Stimulated activated CD4-positive, alpha-beta T cell treated with anti-CD3 and anti-CD28 coated beads, Interleukin-15, amount 100 ng/mL, for 24 hours (primary cell): ENCODE measurements at places on chromosomes 1 and 21.

GRCh38 chr1:33297911-33298622 lies 22.8 kb downstream of the A3GALT2 start:
- no peak for DNase-seq

DNA sequence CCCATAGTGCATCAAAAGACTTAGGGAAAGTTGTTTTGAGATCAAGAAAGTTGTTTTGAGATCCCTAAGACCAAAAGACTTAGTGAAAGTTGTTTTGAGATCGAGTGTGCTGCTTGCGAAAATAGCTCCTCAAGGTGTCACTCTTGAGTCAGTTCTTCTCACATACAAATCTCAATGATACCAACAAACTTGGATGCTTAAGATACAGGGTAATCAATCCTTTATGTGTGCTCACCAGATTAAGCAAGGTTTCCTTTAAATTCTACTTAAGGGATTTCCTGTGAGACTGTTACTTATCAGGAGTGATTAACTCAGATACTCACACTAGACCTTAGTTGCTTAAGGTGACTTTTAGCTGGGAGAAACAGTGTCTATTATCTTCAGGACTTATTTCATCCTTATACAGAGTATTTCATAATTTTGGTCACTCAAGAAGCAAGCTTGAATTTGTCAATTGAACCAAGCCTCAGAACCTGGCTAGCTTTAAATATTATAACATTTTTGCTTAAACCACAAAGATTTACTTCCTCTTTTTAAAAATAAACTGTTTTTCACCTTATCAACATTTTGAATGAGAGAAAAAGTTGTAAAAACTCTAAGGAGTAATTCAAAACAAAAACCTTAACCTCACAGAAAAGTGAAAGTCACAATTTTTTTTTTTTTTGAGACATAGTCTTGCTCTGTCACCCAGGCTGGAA lies 8.0 kb upstream of the RLF start:
- peak; percentile 27 for DNase-seq

- no peak for DNase-seq
Observed at GRCh38 chr1:178243119-178243518, 149.2 kb downstream of the RASAL2 start.

DNA sequence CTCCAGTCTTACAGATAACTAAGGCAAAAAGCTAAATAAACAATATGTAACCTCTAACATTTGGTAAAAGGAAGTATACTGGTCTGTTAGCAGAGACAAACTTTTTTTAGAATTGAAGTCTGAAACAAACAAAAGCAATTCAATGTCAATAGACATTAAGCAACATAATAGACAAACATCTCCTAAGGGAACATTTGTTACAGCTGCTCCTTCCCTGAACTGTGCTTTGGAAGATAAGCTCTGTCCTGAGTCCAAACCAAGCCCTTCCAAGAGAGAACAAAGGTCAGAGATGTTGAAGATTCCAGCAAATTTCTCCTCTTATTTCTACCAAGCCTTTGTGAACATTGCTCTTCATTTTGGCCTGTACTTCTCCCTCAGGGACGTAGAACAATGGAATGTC lies 25.3 kb downstream of the FMO2 start:
- DNase-seq = no peak

DNA sequence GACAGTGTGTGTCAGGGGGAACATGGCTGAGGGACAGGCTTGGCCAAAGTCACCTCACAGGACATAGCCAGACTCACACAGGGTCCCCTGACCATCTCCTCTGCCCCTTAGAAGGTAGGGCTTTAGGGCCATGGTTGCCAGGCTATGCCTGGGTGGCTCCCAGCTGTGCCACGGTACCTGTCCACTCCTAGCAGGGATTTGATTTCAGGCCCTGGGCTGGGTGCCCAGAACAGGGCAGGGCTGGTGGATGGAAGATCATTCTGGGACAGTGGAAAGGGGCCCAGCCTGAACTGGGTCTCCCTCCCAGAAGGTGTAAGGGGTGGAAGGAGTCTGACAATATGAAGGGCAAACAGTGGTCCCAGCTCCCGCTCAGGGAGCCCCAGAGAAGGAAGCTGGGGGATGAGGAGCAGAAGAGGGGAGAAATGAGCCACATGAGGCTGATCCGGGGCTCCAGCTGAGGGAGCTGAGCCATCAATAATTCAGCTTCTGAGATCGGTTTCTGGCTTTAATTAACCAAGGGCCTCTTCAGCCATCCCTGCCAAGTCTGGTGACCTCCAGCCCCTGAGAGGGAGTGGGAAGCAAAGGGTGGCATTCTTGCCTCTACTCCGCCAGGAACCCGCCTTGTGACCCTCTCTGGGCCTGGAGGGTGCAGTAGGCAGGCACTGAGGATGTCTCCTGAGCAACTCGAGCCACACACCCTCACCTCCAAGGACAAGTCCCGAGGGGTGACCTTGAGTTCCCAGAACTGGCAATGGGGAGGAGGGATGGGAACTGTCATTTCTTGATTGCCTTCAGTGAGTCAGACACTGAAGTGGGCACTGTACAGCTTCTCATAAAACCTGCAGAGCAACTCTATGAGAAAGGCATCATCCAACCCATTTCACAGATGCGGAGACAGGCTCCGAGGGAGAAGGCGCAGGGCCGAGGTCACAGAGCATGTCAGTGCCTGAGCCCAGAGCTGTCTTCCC lies 2.1 kb downstream of the CD164L2 start:
- no peak for DNase-seq

DNA sequence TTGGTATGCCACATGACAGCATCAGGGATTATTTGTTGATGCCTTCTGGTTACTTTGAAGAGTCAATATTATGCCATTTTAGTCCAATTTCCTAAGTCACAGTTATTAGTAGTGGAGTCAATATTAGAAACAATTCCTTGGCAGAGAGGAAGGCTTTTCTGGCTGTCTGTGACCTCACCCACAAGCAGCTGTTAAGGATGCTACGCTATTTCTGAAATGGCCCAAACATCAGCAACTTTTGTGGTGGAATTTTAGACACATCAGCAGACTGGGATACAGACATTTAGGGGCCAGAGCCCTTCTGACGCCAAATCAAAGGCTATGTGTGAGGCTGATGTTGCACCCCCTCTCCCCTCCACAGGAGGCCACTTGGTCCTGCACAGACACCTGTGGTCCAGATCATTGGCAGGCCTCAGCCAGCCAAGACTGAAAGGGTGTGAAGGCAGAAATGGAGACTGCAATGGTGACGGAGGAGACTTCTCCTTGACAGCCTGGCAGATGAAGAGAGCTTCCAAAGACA lies 9.2 kb upstream of the RXRG start:
- DNase-seq = no peak

GRCh38 chr21:14630556-14631069 lies 84.5 kb upstream of the SAMSN1 start:
- no peak for DNase-seq

- DNase-seq = no peak
Observed at GRCh38 chr21:35233756-35234155, 184.7 kb upstream of the RUNX1 start.

- DNase-seq = no peak
Observed at GRCh38 chr1:7583291-7584096, 187.6 kb upstream of the VAMP3 start.

- no peak for DNase-seq
Observed at GRCh38 chr1:212754193-212754592, 37.4 kb downstream of the NSL1 start.

GRCh38 chr1:31405578-31406245 lies 7.3 kb upstream of the SERINC2 start:
- DNase-seq = no peak

DNA sequence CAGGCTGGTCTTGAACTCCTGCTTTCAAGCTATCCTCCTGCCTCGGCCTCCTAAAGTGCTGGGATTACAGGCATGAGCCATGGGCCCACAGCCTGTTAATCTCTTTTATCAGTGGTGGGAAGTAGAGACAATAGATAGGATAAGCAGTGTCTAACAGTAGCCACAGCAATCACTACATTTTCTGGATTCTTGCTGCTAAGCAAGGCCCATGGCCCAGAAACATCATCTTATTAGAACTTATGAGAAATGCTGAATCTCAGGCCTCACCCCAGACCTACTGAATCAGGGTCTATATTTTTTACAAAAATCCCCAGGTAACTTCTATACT lies 29.7 kb downstream of the IGFN1 start:
- DNase-seq = no peak

DNA sequence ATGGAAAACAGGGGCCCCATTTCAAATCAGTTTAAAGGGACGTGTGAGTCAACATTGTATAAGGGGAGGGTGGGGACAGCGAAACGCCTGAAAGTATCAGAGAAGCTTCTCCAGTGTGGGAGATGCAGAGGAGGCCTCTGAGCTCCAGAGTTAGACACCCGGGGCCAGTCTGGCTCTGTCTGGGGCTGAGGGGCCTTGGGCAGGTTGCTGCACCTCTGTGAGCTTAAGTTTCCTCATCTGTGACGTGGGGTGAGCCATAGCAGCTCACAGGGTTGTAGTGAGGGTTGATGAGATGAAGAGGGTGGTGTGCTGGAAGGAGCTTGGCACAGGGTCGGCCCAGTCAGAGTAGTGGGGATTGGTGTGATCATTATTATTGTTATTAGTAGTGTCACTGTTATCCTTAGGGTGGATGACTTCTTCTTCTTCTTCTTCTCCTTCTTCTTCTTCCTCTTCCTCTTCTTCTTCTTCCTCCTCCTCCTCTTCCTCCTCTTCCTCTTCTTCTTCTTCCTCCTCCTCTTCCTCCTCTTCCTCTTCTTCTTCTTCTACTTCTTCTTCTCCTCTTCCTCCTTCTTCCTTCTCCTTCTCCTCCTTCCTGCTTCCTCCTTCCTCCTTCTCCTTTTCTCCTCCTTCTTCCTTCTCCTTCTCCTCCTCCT lies 282.0 kb downstream of the PTPRU start:
- no peak for DNase-seq

- peak; percentile 76 for DNase-seq
Observed at GRCh38 chr1:1540090-1540817, at the start of gene TMEM240. Gene TMEM240, minus strand, starts transcription at chr1:1540624. Its CDS starts 278 bp downstream, at chr1:1540346.

DNA sequence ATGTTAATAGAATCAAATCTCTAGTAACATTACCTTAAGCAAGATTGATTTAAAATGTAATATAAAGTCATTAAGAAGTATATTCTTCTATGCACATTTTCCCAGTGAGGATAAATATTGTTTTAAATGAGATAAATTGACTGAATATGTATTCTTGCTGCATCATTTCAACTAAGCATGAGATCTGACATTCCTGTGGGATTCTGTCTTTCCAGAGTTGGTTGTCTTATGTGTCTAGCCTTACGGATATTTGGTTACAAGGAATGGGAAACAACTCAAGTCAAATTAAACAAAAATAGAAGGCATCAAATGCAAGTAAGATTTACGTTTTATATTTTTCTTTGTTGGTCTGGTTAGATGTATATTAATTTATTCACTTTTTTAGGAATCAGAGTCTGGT lies 287.5 kb downstream of the PTGER3 start:
- no peak for DNase-seq

- no peak for DNase-seq
Observed at GRCh38 chr1:158019171-158019868, 25.9 kb downstream of the KIRREL1 start.

GRCh38 chr1:167493372-167493771 lies 25.0 kb downstream of the CD247 start:
- DNase-seq = no peak

DNA sequence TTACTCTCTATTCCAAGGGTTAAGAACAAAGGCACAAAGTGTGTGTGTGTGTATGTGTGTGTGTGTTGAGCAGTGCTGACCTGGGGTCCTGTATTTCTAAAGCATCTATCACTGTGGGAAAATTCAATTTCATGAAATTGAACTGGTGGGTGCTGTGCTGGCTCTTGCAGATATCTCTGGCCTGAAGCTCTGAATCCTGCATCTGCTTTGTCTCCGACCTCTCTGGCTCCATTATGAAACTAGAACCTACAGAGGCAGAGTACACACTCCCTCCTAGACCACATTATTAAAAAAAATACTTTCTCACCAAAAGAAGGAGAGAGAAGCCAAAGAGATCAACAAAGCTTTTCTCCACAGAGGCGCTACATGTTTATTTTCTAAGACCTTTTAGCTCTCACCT lies 88.4 kb upstream of the PDE4B start:
- no peak for DNase-seq

GRCh38 chr21:16082038-16082816 lies 352.4 kb downstream of the USP25 start:
- DNase-seq = no peak

DNA sequence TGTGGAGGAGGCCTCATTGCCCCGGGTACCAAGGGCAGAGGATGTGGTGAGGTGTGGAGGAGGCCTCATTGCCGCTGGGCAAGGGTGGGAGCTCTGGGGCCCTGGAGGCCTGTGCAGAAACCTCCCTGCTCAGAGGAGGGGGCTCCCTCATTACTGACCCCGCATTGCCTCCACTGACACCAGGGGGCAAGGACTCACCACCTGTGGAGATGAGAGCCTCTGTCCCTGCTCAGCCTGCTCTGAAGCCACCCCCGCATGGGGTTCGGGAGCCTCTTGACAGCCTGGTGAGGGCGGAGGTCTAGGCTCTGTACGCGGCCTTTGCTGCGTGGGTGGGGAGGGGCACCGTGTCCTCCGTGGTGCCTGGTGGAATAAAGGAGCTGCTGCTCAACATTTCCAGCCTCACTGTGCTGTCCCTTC lies 95.0 kb upstream of the COL6A1 start:
- DNase-seq = peak; percentile 50

DNA sequence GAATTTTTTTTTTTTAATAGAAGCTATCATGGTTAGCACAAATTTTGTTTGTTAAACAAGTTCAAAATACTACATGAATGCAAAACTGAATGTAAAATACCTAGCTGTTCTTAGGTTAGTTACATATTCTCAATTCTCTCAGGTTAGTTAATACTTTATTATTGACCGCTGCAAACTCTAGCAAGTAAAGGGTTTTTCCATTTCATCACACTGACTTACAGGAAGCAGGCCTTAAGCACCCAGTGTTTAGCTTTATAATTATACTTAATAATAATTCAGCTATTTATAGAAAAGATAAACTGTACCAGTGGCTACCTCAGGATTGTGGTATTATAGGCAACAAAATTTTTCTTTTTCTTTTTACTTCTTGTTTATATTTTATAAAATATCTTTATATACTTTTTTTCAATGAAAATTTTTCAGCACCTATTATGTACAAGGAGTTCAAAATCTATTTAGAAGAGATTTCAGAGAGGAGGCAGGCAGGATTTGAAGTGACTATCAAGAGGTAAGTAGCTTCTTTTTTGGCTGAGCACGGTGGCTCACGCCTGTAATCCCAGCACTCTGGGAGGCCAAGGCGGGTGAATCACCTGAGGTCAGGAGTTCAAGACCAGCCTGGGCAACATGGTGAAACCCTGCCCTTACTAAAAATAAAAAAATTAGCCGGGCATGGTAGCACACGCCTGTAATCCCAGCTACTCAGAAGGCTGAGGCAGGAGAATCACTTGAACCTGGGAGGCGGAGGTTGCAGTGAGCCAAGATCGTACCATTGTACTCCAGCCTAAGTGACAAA lies 17.9 kb downstream of the PLPP3 start:
- no peak for DNase-seq

DNA sequence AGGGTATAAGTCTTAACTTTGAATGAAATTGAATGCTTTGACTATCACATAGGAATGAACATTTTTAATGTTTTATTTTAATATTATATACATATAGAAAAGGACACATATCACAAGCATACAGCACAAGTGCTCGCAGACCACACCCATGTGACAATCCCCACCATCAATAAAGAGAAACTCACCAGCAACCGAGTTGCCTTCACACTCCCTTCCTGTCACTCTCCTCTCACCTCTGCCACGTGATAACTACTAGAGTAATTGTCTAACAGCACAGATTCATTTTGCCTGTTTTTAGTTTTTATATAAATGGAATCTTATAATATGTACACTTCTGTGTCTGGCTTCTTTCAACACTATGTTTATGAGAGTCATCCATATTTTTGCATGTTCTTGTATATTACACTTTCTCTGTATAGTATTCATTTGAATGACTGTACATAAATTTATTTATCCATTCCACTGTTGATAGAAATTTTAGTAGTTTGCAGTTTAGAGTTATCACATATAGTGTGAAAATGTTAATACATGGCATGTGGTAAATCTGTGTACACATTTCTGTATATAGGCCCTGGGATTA lies 304.9 kb upstream of the DUSP10 start:
- DNase-seq = no peak
